Esophagus squamous epithelium (tissue), 5 donors: ENCODE measurements at places on chromosomes 1 and 21.

GRCh38 chr1:1082239-1082775 is 8.2 kb upstream of the RNF223 start:
- H3K27me3 ChIP-seq = no peaks in the 10 kb centered on the region
- H3K36me3 ChIP-seq = peaks cover 29% of the 10 kb centered on the region
- no peak for DNase-seq
- H3K4me1 ChIP-seq = peaks cover 15% of the 10 kb centered on the region
- no peak overlapping the region for H3K27ac ChIP-seq

GRCh38 chr1:157033357-157033876 is 12.1 kb downstream of the ARHGEF11 start:
- H3K27me3 ChIP-seq = no peaks in the 10 kb centered on the region
- peaks cover 6% of the 10 kb centered on the region for H3K4me1 ChIP-seq
- no peak overlapping the region for H3K4me3 ChIP-seq

GRCh38 chr1:29264773-29265389 is 28.6 kb downstream of the PTPRU start:
- no peak overlapping the region for H3K4me3 ChIP-seq
- peaks cover 8% of the 10 kb centered on the region for H3K4me1 ChIP-seq
- H3K27ac ChIP-seq = no peak overlapping the region
- DNase-seq = no peak
- H3K27me3 ChIP-seq = no peaks in the 10 kb centered on the region
- no peaks in the 10 kb centered on the region for H3K36me3 ChIP-seq

- H3K36me3 ChIP-seq = no peaks in the 10 kb centered on the region
- H3K27me3 ChIP-seq = no peaks in the 10 kb centered on the region
- no peak overlapping the region for H3K27ac ChIP-seq
- no peak for DNase-seq
Measured at GRCh38 chr1:115173151-115173550, 83.8 kb upstream of the TSPAN2 start.

- H3K4me3 ChIP-seq = no peak overlapping the region
- H3K27ac ChIP-seq = no peak overlapping the region
- no peaks in the 10 kb centered on the region for H3K4me1 ChIP-seq
- no peak for DNase-seq
Measured at GRCh38 chr1:179052776-179053175, 27.1 kb downstream of the FAM20B start.

DNA sequence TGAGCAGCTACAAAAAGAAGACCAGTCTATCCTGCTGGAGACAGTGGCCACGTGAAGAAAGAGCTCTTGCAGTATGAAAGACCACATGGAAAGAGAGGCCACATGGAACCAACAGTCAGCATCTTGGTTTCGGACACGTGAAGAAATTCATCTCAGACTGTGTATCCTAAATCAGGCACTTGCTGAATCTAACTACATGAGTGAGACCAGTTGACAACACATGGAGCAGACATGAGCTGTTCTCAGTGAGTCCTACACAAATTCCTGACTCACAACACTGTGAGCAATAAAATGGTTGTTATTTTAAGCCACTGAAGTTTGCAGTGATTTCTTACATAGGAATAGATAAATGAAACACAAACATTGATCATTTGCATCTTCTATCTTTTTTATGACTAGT is 2.4 kb upstream of the TAF1A start:
- H3K27me3 ChIP-seq = no peaks in the 10 kb centered on the region
- H3K27ac ChIP-seq = no peak overlapping the region
- peaks cover 9% of the 10 kb centered on the region for H3K36me3 ChIP-seq
- DNase-seq = no peak
- H3K4me1 ChIP-seq = peaks cover 26% of the 10 kb centered on the region

DNA sequence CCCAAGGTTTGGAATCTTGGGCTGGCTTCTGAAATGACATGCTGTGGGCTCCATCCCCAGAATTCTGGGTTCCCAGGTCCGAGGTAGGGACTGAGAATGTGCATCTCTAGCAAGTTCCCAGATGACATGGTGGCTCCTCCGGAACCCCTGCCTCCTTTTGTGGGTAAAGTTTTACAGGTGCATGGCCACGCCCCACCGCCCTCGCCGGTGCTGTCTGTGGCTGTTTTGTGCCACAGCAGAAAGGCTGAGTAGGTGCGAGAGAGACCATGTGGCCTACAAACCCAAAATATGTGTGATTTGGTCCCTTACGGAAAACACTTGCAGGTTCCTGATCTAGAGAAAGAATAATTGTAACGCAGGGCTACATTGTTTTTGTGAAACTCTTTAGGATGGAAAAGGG is 30.9 kb downstream of the SKI start:
- H3K4me1 ChIP-seq = peaks cover 32% of the 10 kb centered on the region
- no peak overlapping the region for H3K27ac ChIP-seq
- DNase-seq = no peak
- H3K4me3 ChIP-seq = no peak overlapping the region

- no peak overlapping the region for H3K27ac ChIP-seq
- no peaks in the 10 kb centered on the region for H3K36me3 ChIP-seq
- peaks cover 22% of the 10 kb centered on the region for H3K27me3 ChIP-seq
- H3K4me1 ChIP-seq = no peaks in the 10 kb centered on the region
Measured at GRCh38 chr1:181314959-181315358, 168.4 kb upstream of the CACNA1E start.

GRCh38 chr21:32184485-32184884 is 94.4 kb downstream of the MIS18A start:
- no peak overlapping the region for H3K27ac ChIP-seq
- H3K4me3 ChIP-seq = no peak overlapping the region
- H3K27me3 ChIP-seq = no peaks in the 10 kb centered on the region
- no peak for DNase-seq
- no peaks in the 10 kb centered on the region for H3K4me1 ChIP-seq

DNA sequence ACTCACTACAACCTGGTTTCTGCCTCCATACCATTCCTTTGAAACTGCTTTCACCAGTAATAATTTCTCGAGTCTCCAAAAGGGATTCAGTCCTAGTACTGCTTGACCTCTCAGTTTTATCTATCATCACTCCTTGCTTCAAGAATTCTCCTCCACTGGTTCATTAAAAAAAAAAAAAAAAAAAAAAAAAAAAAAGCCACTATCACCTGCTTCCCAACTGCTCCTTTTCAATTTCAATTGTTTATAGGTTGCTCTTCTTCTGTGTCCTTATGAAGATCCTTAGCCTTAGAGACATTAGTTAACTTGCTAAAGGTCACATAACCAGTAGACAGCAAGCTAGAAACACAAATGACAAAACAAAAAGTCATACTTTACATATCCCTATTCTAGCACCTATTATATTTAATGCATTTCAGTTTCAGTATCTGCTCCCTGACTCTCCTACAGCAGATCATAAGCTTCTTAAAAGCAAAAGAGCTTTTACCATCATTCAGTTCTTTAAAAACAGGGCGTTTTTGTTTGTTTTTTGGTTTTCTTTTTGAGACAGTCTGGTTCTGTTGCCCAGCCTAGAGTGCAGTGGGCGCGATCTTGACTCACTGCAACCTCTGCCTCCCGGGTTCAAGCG is 7.1 kb downstream of the NRDC start:
- peaks cover 16% of the 10 kb centered on the region for H3K4me1 ChIP-seq
- no peaks in the 10 kb centered on the region for H3K36me3 ChIP-seq
- no peak overlapping the region for H3K4me3 ChIP-seq
- H3K27ac ChIP-seq = no peak overlapping the region
- H3K27me3 ChIP-seq = no peaks in the 10 kb centered on the region
- DNase-seq = no peak

GRCh38 chr1:240691909-240692705 is 80.2 kb upstream of the GREM2 start:
- no peak for DNase-seq
- no peak overlapping the region for H3K4me3 ChIP-seq
- no peaks in the 10 kb centered on the region for H3K36me3 ChIP-seq
- H3K27me3 ChIP-seq = no peaks in the 10 kb centered on the region
- no peaks in the 10 kb centered on the region for H3K4me1 ChIP-seq

- no peaks in the 10 kb centered on the region for H3K27me3 ChIP-seq
- H3K36me3 ChIP-seq = no peaks in the 10 kb centered on the region
- H3K4me1 ChIP-seq = no peaks in the 10 kb centered on the region
- H3K27ac ChIP-seq = peak overlapping the region; percentile 81
- no peak for DNase-seq
Measured at GRCh38 chr1:233668146-233668724, 54.3 kb downstream of the KCNK1 start.

DNA sequence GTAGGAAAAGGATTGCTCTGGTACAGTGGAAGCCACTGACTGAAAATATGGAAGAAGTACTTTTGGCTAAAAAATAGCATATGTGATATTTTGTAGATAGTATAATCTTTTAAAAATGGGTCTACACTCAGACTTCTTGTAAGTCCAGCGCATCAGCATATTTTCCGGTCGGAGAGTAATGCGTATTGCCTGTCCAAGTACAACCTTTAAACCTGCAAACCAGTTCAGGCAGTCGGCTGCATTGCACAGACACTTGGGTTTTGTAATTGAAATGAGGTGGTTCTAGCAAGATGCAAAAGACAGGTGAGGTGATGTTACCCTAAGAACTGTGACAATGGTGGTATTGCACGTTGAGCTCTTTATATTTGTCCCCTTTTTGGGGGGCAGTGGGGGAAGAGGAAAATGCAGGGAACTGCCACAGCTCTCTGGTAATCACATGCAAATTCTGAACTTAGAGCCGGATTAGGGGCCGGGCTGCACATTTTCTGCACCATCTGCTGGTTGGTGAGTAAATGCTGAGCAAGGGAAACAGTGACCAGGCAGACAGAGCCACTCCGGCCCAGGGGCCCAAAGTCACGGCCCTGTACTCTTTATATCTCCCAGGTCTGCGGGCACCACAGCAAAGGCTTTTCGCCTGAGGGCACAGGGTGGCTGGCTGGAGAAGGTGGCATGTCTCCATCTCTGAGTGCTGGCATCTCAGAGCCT is 2.3 kb downstream of the GPR137B start:
- no peaks in the 10 kb centered on the region for H3K36me3 ChIP-seq
- DNase-seq = no peak
- H3K27ac ChIP-seq = no peak overlapping the region
- no peaks in the 10 kb centered on the region for H3K27me3 ChIP-seq
- H3K4me3 ChIP-seq = no peak overlapping the region

DNA sequence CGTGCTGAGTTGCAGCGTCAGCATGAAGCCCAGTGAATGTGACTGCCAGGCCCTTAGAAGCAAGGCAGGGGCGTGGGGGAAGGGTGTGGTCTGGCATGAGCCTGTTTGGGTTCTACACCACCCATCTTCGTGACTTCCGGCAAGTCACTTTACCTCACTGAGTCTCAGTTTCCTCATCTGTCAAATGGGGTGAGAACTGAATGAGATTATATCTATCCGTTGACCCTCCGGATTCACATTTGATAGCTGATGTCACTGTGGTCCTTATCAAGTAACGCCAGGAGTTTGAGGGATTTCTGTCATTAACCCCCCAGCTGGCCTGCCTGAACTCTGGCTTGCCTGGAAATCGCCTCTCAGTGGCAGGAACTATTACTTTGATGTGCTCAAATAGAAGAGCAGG is 15.6 kb downstream of the MRPL37 start:
- H3K27ac ChIP-seq = no peak overlapping the region
- H3K27me3 ChIP-seq = no peaks in the 10 kb centered on the region
- H3K36me3 ChIP-seq = peaks cover 68% of the 10 kb centered on the region
- no peak overlapping the region for H3K4me3 ChIP-seq

GRCh38 chr1:246343251-246343650 is 163.8 kb downstream of the SMYD3 start:
- no peak for DNase-seq
- H3K36me3 ChIP-seq = peaks cover 8% of the 10 kb centered on the region
- H3K27ac ChIP-seq = no peak overlapping the region

GRCh38 chr1:62247391-62248168 is 52.9 kb downstream of the L1TD1 start:
- H3K27me3 ChIP-seq = no peaks in the 10 kb centered on the region
- no peak for DNase-seq
- H3K4me1 ChIP-seq = no peaks in the 10 kb centered on the region
- no peak overlapping the region for H3K4me3 ChIP-seq

- peak overlapping the region; percentile 77 for H3K27ac ChIP-seq
- DNase-seq = no peak
- H3K4me1 ChIP-seq = peaks cover 31% of the 10 kb centered on the region
- peak overlapping the region; percentile 38 for H3K4me3 ChIP-seq
- H3K36me3 ChIP-seq = peaks cover 28% of the 10 kb centered on the region
- no peaks in the 10 kb centered on the region for H3K27me3 ChIP-seq
Measured at GRCh38 chr1:151371370-151372057, 991 bp downstream of the SELENBP1 start.

GRCh38 chr1:206658981-206659273 is 23.6 kb downstream of the DYRK3 start:
- no peak overlapping the region for H3K27ac ChIP-seq
- no peaks in the 10 kb centered on the region for H3K36me3 ChIP-seq
- H3K27me3 ChIP-seq = no peaks in the 10 kb centered on the region
- DNase-seq = no peak

GRCh38 chr1:34590211-34590623 is 164.6 kb upstream of the GJB5 start:
- no peaks in the 10 kb centered on the region for H3K36me3 ChIP-seq
- no peaks in the 10 kb centered on the region for H3K27me3 ChIP-seq
- no peak overlapping the region for H3K4me3 ChIP-seq

DNA sequence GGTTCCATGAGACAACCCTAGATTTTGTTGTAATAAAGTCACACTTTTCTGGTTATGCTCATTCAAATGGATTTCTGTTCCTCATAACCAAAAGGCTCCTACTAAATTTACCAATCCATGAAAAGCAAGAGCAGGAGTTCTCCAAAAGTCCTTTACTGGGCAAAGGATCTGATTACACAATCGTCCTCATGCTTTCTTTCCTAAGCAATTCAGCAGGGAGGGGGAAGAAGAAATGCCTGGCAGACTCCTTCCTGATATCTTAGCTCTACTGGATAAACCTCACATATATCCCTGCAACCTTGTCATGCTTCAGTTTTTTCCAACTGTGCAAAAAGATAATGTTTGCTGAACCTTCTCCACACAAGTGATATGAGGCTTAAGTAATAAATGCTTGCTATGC is 67.6 kb upstream of the GUCA2B start:
- DNase-seq = no peak
- no peaks in the 10 kb centered on the region for H3K4me1 ChIP-seq
- no peak overlapping the region for H3K27ac ChIP-seq
- H3K4me3 ChIP-seq = no peak overlapping the region
- no peaks in the 10 kb centered on the region for H3K36me3 ChIP-seq

DNA sequence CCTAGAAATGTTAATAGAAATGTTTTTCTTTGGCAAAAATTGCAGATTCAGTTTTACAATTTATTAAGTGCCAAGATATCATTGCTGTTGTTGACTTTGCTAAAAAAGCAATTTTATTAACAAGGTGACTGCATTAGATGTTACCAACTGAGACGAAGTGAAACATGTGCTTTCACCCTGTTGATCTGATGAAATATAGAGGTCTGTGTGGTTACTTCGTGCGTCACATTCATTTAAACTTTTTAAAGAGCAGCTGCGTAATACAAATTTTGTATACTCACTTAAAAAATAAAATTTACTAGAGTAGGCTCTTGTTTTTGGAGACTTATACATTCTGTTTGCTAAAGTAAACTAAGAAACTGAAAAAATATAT is 465.7 kb downstream of the USP25 start:
- H3K27ac ChIP-seq = peak overlapping the region; percentile 90
- no peak for DNase-seq
- H3K4me1 ChIP-seq = peaks cover 31% of the 10 kb centered on the region
- no peaks in the 10 kb centered on the region for H3K27me3 ChIP-seq

- H3K4me1 ChIP-seq = no peaks in the 10 kb centered on the region
- no peaks in the 10 kb centered on the region for H3K36me3 ChIP-seq
- DNase-seq = no peak
- H3K27me3 ChIP-seq = no peaks in the 10 kb centered on the region
Measured at GRCh38 chr21:16605597-16605996, 875.8 kb downstream of the USP25 start.

GRCh38 chr1:58539553-58539952 is 7.0 kb downstream of the OMA1 start:
- no peak for DNase-seq
- H3K27ac ChIP-seq = no peak overlapping the region
- no peaks in the 10 kb centered on the region for H3K36me3 ChIP-seq
- no peaks in the 10 kb centered on the region for H3K27me3 ChIP-seq

GRCh38 chr21:35217504-35218060 is 168.5 kb upstream of the RUNX1 start:
- H3K4me1 ChIP-seq = peaks cover 32% of the 10 kb centered on the region
- H3K36me3 ChIP-seq = no peaks in the 10 kb centered on the region
- H3K27ac ChIP-seq = no peak overlapping the region
